ENCODE measurements at places on chromosomes 7 and 10.

DNA sequence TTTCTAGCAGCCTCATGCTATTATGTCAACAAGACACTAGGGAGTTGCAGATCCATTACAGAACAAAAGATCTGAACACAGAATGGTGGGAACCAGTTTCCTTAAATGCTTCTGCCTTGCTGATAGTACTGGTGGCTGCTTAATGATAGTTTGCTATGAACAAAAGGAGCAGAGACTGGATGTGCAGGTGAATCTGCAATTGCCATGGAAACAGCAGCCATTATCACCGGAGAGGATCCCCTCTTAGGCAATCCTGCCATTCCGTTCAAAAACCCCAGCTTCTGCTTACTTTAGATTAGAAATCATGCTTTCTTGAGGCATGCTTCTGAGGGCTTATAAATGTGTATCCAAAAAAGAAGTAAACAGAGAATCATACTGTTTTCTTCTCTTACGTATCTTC is 80.0 kb upstream of the PRKAR2B start:
- no peak for DNase-seq

DNA sequence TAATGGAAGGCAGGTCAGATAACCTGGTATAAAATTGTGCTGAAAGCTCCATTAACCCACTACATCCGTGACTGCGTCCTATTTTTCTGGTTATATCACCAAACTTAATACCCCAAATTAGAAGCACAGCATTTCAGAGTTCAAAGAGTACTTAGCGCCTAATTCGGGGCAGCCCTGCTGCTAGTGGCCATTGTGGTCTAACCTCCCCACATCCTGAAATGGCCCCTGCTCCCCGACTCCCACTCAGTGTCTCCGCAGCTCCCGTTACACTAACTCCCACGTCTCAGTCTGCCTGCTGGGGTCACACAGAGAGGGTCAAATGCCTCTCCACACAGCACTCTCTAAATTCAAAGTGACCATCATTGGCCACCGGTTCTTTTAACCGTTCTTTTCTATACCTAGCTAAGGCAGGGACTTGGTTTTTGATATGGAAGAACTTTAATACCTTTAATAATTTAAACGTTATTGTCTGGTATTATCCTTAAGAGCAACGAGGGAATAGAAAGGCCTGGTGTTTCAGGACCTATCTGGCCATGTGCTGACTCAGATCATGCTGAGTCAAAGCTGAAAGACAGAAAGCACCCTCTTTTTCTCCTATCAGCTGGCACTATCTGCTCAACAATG is 117.1 kb downstream of the KMT2E start:
- no peak for DNase-seq

DNA sequence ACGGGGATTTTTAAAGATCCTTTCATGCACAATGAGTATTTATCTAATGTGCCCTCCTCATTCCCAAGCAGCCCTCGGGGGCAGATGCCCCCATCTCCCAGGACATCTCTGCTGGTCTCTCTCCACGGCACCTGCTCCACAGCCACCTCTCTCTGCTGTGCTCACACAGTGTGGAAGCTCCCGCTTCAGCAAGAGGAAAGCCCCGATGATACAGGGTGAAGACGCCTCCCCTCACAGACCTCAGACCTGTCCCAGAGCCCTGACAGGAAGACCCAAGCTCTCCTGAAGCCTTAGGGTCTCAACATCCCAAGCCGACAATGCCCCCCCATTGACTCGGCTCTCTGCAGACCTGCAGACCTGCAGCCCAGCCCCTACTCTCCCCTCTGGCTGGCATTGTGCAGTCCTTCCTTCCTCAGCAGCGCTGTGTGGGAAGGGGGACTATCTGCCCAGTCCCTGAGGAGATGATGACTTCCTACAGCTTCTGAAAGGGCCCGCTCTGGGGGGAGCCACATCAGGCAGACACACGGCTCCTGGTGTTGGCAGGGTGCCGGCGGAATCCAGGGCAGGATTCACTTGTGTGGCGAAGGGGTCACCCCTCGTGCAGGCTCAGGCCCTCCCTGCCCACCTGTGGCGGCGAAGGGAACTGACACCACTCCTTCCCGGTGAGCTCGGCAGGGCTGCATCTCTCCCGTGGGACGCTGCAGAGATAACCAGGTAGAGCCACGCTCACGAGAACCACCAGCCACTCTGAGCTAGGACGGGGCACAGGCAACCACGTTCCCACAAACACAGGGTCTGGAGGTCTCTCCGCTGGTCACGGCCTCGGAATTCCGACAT is 61.8 kb downstream of the PTPRN2 start:
- no peak for DNase-seq

- peak; percentile 37 for DNase-seq
Measured at GRCh38 chr10:28984431-28984830, 304.4 kb upstream of the LYZL1 start.

DNA sequence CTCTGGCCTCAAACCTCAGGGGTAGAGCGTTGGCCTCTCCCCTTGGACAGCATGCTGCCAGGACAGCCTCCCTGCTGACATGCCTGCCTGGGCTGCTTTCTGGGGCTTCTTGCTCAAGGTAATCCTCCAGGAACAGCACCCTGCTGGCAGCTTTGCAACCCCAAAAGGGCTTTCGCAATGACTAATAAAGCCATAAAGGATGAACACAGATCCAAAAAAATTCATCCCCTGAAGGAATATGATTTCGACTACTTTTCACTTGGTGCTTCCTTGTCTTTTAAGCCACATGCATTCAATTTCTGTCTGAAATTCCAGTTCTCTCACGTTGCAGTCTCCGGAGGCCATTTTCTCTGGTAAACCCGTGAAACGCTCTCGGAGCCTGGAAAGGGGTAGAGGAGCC is 15.1 kb upstream of the SH3PXD2A start:
- DNase-seq: peak; percentile 48

DNA sequence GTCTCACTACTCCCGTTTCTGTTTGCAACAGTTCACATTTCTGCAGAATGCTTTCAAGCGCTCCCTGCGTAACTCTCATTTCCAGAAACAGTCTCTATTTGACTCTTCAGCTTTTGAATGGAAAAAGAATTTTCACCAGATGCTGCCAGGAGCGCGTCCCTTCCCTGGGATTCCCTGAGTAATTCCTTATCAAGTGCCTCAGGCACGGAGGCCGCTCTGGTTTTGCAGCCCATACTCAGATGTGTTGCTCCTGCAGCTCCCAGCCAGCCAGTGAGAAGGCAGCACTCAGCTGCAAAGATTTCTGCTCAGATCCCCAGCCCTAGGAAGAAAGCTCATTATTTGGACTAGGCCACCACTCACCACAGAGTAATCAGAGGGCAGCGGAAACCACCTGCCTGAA is 161.1 kb upstream of the CHST15 start:
- no peak for DNase-seq

DNA sequence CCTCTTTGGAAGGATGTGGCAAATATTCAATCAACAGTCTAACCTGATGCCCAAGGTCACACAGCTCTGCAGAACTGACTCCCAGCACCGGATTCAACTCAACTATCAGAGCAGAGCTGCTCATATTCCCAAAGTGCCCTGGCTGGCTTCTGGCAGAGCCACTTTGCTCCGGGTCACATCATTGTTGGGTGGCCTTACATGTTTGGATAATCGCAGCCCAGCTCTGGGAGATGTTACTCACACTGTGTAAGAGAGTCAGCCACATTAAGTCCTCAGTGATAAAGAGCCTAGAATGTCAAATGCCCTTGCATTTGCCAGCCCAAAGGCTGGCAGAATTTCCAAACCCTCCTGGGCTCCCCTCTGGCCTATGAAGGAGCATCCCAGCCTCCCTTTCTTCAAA is 79.8 kb upstream of the PDE1C start:
- no peak for DNase-seq

DNA sequence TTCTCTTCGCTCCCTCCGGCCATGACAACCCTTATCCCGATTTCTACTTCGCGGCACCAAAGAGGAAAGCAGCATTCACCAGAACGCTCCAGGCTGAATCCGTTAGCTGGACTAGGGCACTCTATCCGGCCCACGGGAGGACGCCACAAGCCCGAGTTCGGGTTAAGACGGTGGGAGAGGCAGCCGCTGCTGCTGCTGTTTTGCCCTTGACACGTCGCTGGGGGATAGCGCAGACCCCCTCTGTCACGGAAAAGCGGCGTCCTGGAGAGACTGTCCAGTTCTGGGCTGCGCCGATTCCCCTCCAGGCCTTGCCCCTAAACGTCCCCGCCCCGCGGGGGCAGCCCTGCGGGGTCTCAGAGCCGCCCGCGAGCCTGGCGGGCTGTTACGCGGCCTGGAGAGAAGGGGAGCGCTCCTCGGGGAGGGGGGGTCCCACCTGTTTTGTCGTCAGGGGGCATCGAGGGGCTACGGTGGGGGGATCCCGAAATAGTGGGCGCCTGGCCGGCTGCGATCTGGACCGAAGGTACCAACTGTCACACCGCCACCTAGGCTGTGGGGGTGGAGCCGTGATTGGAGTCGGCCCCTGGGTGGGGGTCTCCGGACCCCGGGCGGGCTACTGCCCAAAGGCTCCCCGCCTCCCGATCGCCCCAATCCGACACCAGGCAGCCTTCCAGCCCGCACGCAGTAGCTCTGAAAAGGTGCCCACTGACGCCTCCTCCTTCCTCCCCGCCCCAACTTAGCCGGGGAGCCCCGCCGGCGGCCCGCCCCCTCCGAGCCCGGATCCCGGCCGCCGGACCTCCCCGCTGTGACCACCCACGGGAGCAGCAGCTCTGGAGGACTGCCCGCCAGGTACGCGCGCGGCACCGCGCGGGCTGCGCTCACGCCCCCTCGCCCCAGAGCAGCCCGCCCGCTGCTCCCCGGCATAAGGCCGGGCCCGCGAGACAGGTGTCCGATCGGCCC is 772 bp downstream of the SGMS1 start:
- DNase-seq: peak; percentile 83

GRCh38 chr7:158816995-158817394 is 12.3 kb downstream of the ESYT2 start:
- no peak for DNase-seq

GRCh38 chr7:25481891-25482290 is 253.6 kb upstream of the NPVF start:
- DNase-seq: no peak

GRCh38 chr7:131616487-131617200 is 60.2 kb upstream of the PODXL start:
- DNase-seq: no peak

GRCh38 chr10:4868357-4868657 is 42.3 kb downstream of the AKR1E2 start:
- DNase-seq: no peak

- no peak for DNase-seq
Measured at GRCh38 chr10:68900427-68901104, 549 bp upstream of the DDX50 start.

- DNase-seq: no peak
Measured at GRCh38 chr10:44995914-44996669, 4.6 kb upstream of the ZNF22 start.

- no peak for DNase-seq
Measured at GRCh38 chr10:28600056-28600455, 67.1 kb downstream of the WAC start.

- peak; percentile 62 for DNase-seq
Measured at GRCh38 chr7:28754027-28754426, 204.1 kb downstream of the TRIL start.

- no peak for DNase-seq
Measured at GRCh38 chr10:93081834-93082233, 8.1 kb downstream of the CYP26A1 start.

DNA sequence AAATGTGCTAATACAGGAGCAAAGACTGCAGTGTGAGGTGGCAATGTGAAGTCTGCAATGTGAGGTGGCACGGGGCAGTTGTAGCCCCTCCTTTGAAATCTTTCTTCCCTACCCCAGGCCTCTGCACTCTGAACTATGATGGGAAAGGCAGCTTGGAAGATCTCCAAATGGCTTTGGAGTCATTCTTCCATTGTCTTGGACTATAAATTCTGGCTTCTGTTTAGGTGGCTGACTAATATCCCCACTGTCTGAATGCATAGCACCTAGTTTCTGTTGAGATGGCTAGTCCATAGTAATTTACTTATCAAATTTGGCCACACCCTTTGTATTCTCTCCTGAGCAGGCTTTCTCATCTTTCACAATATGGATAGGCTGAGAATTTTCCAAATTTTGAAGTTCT is 175.0 kb downstream of the CFTR start:
- DNase-seq: no peak

DNA sequence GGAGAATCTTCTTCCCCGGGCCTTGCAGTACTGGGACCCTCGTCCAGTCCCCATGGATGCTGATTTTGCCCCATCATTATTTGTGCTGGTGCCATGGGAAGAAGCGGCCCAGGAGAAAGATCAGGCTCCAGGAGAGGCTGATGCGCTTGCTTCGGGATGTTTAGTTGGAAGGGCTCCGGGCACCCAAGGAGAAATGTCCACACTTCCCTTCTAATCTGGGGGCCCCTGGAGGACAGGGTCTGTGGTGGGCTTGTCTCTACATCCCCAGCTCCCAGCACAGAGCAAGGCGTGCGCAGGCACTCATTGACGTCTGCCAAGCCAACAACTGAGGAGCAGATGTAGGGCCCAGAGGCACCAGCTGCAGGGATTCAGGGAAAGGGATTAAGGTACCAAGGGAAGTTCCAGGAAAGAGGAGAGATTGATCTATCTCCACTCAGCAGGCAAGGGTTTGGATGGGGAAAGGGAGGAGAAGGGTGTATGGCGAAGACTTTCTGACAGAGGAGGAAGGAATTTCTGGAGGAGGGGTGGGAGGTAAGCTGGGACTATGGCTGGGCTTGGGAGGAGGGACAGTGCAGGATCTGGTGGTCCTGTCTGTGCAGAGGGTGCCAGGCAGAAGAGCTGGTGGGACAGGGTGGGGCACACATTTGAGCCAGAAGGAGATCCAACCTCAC is 38.7 kb upstream of the LEP start:
- no peak for DNase-seq

GRCh38 chr7:2680792-2681490 is 7.1 kb upstream of the AMZ1 start:
- DNase-seq: peak; percentile 84

- no peak for DNase-seq
Measured at GRCh38 chr10:43116596-43116995, 21.6 kb upstream of the CSGALNACT2 start.

DNA sequence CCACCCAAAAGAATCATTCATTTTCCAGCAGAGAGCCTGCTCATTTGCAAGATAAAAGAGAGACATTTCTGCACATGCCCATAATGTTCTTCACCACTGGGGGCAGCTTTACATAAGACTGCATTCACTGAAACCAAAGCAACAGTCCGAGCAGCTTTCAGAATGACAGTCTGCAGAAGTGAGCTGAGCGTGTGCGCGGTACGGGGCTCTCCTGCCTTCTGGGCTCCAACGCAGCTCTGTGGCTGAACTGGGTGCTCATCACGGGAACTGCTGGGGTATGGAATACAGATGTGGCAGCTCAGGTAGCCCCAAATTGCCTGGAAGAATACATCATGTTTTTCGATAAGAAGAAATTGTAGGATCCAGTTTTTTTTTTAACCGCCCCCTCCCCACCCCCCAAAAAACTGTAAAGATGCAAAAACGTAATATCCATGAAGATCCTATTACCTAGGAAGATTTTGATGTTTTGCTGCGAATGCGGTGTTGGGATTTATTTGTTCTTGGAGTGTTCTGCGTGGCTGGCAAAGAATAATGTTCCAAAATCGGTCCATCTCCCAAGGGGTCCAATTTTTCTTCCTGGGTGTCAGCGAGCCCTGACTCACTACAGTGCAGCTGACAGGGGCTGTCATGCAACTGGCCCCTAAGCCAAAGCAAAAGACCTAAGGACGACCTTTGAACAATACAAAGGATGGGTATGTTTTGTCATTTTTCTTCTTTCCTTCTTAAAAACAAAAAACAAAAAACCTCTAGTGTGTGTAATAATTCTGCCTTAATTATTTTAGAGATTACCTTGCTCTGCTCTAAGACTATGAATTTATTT is at the start of gene LRRTM3:
LRRTM3 (plus strand) TSS at position 141 of the 820 bp plus-strand sequence.
- DNase-seq: peak; percentile 93
